Naive thymus-derived CD8-positive, alpha-beta T cell (primary cell): ENCODE measurements at places on chromosomes 16 and 17.
A peak's percentile ranks its signal among the peaks of the same experiment; 100 is the strongest.

- no peak overlapping the region for H3K27ac ChIP-seq
- no peak overlapping the region for H3K4me3 ChIP-seq
These were observed 51.2 kb upstream of the DHX40 start for GRCh38 chr17:59513934-59514841.

DNA sequence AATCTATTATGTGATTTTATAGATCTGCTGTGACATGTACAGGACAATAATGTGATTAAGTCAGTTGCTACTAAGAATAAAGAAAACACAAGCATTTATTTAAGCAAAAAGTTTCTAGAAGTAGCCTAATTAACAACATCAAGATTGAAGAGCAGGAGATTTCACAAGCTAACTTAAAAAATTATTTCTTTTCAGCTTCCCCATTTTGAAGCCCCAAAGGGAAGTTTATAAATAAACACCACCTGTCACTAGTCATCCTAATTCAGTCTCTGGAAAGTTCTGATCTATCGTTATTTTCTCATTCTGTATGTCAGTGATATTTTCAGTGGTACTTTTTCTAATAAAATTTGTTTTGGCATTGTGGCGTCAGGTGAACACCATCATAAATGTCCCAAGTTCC lies 8.3 kb downstream of the CAPNS2 start:
- H3K36me3 ChIP-seq, result no peaks in the 10 kb centered on the region
- H3K4me3 ChIP-seq, result no peak overlapping the region
- no peaks in the 10 kb centered on the region for H3K4me1 ChIP-seq
- H3K27me3 ChIP-seq, result no peaks in the 10 kb centered on the region
- no peak for DNase-seq

- DNase-seq, result peak; percentile 91
- H3K36me3 ChIP-seq, result no peaks in the 10 kb centered on the region
- H3K4me1 ChIP-seq, result peaks cover 8% of the 10 kb centered on the region
- H3K4me3 ChIP-seq, result no peak overlapping the region
These were observed 4.5 kb downstream of the PRSS27 start for GRCh38 chr16:2715519-2715918.

DNA sequence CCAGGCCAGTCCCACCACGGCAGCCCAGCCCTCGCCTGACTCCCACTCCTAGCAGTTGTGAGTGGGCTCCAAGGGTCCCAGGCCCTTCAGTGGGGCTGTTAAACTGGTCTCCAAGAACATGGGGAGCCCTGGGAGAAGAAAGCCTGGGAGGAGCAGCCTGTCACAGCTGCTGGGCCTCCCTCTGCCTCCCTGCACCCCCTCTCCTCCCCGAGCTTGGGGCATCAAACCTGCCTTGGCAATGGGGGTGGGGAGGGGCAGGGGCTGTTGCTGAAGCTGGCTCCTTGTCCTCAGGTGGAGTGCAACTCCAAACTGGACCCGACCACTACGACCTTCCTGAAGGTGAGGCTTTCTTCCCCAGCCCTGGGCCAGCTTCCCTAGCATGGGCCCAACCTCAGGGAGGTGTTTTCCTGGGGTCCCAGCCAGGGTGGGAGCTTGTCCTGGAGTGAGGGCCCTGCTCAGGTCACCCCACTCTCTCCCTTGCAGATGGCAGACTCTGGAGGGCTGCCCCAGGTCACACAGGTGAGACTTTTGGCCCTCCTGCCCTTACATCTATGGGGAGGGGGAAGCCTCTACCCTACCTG lies 6.6 kb upstream of the SETD6 start:
- H3K27ac ChIP-seq, result no peak overlapping the region
- no peak overlapping the region for H3K4me3 ChIP-seq
- DNase-seq, result no peak
- no peaks in the 10 kb centered on the region for H3K27me3 ChIP-seq
- H3K36me3 ChIP-seq, result no peaks in the 10 kb centered on the region
- H3K4me1 ChIP-seq, result no peaks in the 10 kb centered on the region

DNA sequence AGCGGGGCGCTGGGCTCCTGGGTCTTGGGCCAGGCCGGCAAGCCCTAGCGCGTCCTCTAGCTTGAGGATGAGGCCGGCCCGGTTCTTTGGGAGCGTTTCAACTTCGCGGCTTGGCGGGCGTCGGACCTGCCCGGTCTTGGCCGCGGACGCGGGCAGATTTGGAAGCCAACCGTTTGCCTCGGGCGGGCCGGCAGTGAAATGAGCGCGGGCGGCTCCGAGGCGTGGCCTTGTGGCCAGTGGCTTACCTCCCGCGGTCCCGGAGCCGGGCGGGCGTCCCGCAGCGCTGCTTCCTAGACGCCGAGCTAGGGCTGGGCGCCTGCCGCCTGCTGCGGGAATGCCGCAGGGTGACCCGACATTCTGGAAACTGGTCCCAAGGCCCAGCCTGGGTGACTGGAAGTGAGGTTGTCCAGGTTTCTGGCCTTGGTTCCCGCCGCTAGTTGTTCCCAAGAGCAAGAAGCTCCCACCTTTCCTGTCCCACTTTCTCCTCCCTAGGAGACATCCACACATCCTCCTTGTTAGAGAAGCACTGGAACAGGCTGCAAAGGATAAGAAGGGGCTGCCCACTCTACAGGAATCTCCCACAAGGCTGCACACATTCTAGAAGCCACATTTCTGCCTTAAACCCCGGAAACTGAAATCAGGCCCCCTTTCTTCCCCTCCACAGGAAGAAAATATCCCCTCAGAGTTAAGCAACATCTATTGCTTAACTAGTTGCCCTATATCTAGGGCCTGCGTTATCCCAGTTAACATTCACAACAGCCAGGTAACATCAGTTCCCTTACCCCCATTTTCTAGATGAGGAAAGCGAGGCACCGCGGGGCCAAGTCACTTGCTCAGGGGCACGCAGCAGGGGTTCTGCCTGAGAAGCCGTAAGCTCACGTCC lies 4.5 kb upstream of the CBX8 start:
- no peak overlapping the region for H3K4me3 ChIP-seq
- peaks cover 44% of the 10 kb centered on the region for H3K27me3 ChIP-seq
- peaks cover 2% of the 10 kb centered on the region for H3K36me3 ChIP-seq
- no peak for DNase-seq

DNA sequence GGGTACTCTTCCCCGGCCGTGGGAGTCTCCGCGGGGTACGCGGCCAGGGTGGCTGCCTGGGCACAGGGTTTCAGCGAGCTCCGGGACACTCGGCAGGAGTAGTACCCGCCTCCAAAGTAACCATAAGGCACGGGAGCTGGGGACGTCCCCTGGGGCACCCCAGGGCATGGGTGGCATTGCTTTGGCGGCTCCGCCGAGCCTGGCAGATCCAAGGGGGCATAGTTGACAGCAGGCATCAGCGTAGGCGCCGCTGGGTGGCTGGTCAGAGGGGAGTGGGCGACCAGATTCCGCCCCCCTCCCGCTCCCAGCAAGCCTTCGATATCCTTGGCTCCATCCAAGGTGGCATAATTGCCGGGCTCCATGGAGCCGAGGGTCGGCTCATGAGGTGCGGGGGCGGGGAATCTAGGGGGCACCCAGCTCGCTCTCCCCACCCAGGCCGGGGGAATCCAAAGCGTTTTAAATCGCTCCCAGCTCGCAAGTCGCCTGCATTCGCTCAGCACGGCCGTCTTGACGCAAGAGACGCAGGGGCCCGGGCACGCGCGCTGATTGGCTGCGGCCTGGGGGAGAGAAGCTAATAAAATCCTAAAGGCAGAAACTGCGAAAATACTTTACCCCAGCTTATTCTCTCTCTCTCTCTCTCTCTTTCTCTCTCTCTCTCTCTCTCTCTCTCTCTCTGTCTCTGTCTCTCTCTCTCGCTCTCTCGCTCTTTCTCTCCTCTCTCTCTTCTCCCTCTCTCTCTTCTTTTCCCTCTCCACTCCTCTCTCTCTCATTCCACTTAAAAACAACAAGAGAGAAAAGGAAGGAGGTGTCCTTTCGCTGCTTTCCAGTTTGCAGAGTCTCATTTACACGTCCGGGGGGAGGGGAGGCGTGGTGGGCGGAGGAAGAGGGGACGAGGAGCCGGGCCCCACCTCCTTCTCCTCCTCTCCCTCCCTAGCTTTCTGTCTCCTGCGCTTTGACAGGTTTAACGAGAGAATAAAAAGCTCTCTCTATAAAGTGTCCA lies at the start of gene HOXB13:
HOXB13 (minus strand) TSS at position 519 of the 1,000 bp plus-strand sequence; CDS start at position 362, 157 bp downstream.
- H3K27ac ChIP-seq, result peak within 1 kb of the TSS; percentile 43
- peak; percentile 35 for DNase-seq
- H3K27me3 ChIP-seq, result peaks cover 83% of the 10 kb centered on the region

DNA sequence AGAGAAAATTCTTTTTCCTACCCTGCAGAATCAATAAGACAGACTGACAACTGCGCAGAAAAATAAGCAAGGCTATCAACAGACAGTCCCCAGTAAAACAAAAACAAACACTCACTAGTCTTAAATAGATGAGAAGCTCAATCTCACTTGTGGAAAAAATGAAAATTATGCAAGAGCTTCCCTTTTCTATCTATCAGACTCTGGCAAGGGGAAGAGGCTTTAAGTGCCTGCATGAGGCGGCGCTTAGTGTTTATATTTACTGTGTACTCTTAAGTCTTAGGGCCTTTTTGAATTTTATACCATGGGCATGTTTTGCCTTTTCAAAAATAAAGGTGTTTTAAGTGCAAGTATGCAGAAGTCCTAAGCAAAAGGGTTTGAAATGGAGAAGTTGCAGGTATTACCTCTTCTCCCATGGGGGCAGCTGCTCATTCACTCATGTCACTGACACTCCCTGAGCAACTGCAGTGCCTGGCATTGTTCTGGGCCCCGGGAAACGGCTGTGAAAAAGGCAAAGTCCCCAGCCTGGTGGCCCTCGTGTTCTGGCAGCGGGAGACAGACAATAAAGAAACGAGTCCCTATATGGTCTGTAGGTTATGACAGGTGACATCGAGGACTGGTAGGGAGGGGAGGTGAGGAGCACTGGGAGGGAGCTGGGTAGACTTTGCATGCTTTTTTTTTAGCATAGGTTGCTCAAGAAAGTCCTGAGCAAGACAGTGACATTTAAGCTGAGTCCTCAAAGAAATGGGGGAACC lies 35.2 kb downstream of the HSBP1 start:
- no peaks in the 10 kb centered on the region for H3K4me1 ChIP-seq
- peaks cover 2% of the 10 kb centered on the region for H3K27me3 ChIP-seq
- no peaks in the 10 kb centered on the region for H3K36me3 ChIP-seq
- no peak for DNase-seq
- no peak overlapping the region for H3K27ac ChIP-seq
- H3K4me3 ChIP-seq, result no peak overlapping the region

DNA sequence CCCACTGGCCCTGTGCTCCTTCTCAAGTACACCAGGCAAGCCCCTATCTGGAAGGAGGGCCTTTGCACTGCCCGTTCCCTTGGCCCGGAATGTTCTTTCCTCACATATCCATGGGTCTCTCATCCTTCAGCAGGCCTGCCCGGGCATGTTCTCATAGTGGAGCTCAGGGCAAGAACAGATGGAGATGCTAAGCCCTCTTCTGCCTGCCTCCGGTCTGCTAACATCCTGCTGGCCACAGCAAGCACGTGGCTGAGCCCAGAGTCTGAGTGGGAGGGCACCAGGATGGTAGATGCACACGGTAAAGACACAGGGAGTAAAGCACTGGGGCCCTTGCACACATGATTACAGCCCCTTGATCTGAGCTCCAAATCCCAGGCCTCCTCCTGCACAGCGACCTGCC lies 19.8 kb upstream of the ANKRD40CL start:
- DNase-seq, result no peak
- H3K4me1 ChIP-seq, result peaks cover 5% of the 10 kb centered on the region

- peak overlapping the region; percentile 38 for H3K4me3 ChIP-seq
- peak overlapping the region; percentile 92 for H3K27ac ChIP-seq
- H3K36me3 ChIP-seq, result no peaks in the 10 kb centered on the region
These were observed 36.0 kb upstream of the FBXO47 start for GRCh38 chr17:39002991-39003715.

DNA sequence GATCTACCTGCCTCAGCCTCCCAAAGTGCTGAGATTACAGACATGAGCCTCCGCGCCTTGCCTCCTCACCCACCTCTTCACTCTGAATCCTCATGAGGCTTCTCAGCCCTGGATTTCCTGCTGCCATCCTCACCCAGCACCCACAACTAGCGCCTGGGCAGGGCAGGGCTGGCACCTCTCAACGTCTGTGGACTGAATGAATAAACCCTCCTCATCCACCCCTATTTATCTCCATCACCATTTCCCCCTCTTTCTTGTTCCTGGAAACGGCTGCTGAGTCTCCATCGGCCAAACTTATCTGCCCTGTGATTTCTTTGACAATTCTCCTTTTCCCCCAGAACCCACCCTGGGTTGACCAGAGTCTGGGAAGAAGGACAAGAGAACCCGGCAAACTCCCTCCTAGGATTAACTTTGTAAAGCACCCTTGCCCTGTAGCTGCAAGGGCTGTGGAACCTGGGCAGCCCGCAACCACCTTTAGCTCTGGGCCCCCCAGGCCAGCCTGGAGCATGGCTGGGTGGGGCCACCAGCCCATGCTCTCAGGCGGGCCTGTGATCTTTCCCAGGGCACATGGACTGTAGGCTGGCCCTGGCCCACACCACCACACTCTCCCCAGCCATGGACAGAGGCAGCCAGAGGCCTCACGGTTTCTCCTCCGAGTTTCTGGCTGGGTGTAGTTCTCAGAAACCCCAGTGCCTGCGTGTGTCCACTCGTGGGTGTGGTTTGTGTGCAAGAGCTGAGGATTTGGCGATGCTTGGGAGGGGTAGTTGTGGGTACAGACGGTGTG lies 2.4 kb downstream of the SPN start:
- peaks cover 65% of the 10 kb centered on the region for H3K4me1 ChIP-seq
- peak; percentile 38 for DNase-seq
- H3K27ac ChIP-seq, result peak overlapping the region; percentile 98

GRCh38 chr16:1150511-1150982 lies 2.4 kb upstream of the CACNA1H start:
- no peak for DNase-seq
- H3K27me3 ChIP-seq, result peaks cover 7% of the 10 kb centered on the region
- H3K27ac ChIP-seq, result no peak overlapping the region
- no peaks in the 10 kb centered on the region for H3K36me3 ChIP-seq
- no peaks in the 10 kb centered on the region for H3K4me1 ChIP-seq

- H3K27ac ChIP-seq, result no peak overlapping the region
- no peak for DNase-seq
- H3K4me3 ChIP-seq, result no peak overlapping the region
- no peaks in the 10 kb centered on the region for H3K36me3 ChIP-seq
- no peaks in the 10 kb centered on the region for H3K27me3 ChIP-seq
These were observed 18.4 kb downstream of the NPIPA1 start for GRCh38 chr16:14955546-14956231.

- H3K27me3 ChIP-seq, result no peaks in the 10 kb centered on the region
- H3K4me1 ChIP-seq, result peaks cover 81% of the 10 kb centered on the region
- no peaks in the 10 kb centered on the region for H3K36me3 ChIP-seq
- no peak overlapping the region for H3K4me3 ChIP-seq
- no peak for DNase-seq
These were observed 231.6 kb downstream of the PRKCA start for GRCh38 chr17:66533986-66534385.

DNA sequence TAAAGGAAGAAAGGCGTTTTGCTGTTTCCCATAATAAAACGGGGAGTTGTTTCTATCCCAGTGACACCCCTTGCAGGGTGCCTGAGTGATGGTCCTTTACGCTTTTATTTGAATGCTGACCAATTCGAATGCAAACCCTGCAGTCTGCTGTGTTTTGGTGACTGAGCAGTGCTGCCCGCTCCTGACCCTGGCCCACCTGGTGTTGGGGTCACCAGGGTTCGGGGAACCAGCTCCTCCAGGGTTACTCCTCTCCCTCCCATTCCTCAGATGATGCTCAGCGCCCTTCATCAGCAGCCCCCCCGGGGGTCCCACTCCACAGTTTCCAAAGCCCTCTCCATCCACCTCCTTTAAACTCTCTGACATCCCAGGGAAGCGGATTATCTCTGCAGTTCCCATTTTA lies 6.0 kb downstream of the CA4 start:
- H3K4me1 ChIP-seq, result peaks cover 3% of the 10 kb centered on the region
- H3K4me3 ChIP-seq, result no peak overlapping the region
- H3K36me3 ChIP-seq, result no peaks in the 10 kb centered on the region
- DNase-seq, result no peak
